ENCODE measurements at places on chromosomes 13 and 19.

GRCh38 chr13:37369616-37370015 is 229.0 kb downstream of the POSTN start:
- peak; percentile 19 for DNase-seq

GRCh38 chr13:58080806-58081205 is 449.3 kb downstream of the PCDH17 start:
- DNase-seq: no peak

GRCh38 chr13:90427322-90428272 is 919.9 kb upstream of the MIR17HG start:
- no peak for DNase-seq

DNA sequence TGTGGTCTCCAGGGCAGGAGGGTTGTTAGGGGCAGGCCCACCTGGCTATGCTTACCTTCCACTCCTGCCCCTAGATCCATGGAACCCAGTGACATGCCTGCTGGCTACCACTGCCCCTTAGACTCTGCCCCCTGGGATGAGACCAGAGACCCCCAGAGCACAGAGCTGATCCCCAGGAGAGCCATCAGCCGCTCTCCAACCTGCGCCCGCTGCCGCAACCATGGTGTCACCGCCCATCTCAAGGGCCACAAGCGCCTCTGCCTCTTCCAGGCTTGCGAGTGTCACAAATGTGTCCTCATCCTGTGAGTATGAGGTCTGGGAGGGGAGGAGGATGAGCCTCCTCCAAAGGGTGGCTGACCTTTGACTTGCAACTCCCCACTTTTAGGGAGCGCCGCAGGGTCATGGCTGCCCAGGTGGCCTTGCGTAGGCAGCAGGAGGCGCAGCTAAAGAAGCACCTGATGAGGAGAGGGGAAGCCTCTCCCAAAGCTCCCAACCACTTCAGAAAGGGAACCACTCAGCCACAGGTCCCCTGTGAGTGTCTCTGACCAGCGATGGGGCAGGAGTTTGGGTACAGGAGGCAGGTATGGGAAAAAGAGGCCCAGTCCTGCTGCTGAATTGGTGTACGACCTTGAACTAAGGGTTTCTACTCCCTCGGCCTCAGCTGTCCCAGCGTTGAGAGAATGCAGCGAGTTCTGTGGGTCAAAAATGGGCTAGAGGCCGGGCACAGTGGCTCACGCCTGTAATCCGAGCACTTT is 2.7 kb downstream of the DMRTC2 start:
- no peak for DNase-seq

DNA sequence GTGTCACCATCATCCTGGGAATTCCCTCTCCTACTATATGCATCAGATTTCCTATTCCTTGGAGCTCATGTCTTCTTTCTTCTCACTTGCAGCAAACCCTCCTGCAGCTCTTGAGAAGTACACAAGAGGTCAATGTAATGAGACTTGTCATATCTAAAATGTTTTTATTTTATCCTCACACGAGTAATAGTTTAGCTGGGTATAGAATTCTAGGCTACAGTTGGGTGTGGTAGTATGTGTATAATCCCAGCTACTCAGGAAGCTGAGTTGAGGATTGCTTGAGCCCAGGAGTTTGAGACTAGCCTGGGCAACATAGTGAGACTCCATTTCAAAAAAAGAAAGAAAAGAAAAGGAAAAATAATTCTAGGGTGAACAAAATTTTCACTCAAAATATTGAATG is 24.4 kb downstream of the EEF1AKMT1 start:
- no peak for DNase-seq

DNA sequence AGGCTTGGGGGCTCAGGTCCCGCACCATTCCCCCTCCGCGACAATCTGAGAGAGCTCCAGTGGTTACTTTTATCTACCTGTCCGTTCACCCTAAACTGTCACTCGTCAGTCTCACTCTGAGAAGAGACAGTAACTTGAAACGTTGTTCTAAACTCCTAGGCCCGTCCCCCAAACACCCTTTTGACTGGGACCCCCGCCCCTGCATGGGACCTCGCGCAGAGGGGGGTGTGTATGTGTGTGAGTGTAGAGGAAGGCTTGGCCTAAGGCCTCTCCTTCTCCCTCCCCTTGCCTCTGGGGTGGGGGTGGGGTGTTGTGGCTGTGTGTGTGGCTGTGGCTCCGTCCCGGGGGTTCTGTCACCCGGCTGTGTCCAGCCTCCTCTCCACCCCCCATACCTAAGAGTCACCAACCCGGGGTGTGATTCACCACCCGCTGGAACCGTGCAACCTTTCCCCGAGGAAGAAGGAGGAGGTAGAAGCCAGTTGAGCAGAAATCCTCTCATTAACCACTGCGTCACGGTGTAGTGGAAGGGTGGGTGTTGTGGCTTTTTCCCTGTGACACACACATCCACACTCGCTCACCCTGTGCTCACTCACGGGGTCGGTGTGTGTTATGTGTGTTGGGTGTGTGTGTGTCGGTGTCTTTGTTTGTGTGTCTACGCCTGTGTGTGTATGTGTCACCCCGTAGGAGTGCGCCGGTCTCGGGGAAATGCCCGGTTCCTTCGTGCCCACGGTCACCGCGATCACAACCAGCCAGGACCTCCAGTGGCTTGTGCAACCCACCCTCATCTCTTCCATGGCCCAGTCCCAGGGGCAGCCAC is 2.4 kb downstream of the FOSB start:
- DNase-seq: no peak

- no peak for DNase-seq
Observed at GRCh38 chr19:50854636-50855410, at the start of gene KLK3. Gene KLK3 (plus strand): TSS chr19:50854915. CDS start chr19:50854956, 41 bp downstream.
